ENCODE measurements at places on chromosomes 12 and 14. TPM values are rescaled to one million over a fixed set of nuclear protein-coding genes. Genes with fewer than 3 reads are reported as not detected.

TAS2R20 gene
- 1.3 TPM for total RNA-seq

LRRC74A gene
- not detected for total RNA-seq

FOXA1 gene
- not detected for total RNA-seq

NPAS3 gene
- 0.90 TPM for total RNA-seq

ANGEL1 gene
- total RNA-seq, result 13.4 TPM

B3GNT4 gene
- total RNA-seq, result 0.21 TPM

Data from SK-MEL-5 (cell line).